ENCODE measurements at places on chromosomes 7 and 10.
A peak's percentile ranks its signal among the peaks of the same experiment; 100 is the strongest.

- DNase-seq, result peak; percentile 54
Observed at GRCh38 chr7:155227788-155228458, 69.8 kb upstream of the INSIG1 start.

GRCh38 chr10:99859585-99859984, 77.1 kb downstream of the ABCC2 start:
- DNase-seq, result no peak

DNA sequence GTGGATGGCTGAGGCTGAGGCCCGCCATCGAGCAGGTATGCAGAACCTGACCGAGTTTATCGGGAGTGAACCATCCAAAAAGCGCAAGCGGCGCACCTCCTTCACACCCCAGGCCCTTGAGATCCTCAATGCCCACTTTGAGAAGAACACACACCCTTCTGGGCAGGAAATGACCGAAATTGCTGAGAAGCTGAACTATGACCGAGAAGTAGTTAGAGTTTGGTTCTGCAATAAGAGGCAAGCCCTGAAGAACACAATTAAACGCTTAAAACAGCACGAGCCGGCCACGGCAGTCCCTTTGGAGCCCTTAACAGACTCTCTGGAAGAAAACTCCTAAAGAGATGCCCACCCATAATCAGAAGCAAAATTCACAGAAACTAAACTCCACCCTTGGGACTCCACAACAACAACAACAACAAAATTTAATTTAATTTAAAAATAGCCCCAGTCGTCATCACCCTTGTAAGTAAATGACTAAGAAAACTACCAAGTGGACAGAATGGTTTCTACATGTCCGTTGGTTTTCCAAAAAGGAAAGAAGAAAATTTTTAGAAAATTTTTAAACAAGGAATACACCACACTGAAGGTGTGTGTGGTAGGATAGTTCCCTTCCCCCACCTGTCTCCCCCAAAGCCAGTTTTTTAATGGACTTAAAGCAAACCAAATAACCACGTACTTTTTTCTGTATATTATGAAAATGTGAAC, 101.7 kb upstream of the YAE1 start:
- DNase-seq, result no peak

- no peak for DNase-seq
Observed at GRCh38 chr7:3806516-3806915, 505.5 kb downstream of the SDK1 start.

GRCh38 chr7:112510001-112510742, 29.4 kb downstream of the LSMEM1 start:
- no peak for DNase-seq
